ENCODE measurements at places on chromosomes 6 and 20.

DNA sequence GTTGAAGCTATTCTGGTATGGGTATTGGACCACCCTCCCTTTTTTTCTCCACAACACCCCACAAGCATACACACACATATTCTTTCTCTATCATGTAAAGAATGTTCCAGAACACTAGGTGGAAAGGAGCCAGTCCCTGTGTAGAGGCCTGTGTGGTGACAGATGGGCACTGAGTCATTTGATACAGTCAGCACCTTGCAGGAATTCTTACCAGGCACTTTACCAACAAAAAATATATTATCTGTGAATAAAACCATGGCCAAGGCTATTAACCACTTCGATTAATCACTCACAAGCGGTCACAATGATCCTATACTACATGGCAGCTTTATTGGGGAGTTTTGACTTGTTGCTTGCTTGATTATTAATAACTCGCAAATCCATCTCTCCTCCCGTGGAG, 149.5 kb downstream of the BFSP1 start:
- DNase-seq, result no peak

- no peak for DNase-seq
Observed at GRCh38 chr20:12289465-12289864, 371.8 kb downstream of the BTBD3 start.

DNA sequence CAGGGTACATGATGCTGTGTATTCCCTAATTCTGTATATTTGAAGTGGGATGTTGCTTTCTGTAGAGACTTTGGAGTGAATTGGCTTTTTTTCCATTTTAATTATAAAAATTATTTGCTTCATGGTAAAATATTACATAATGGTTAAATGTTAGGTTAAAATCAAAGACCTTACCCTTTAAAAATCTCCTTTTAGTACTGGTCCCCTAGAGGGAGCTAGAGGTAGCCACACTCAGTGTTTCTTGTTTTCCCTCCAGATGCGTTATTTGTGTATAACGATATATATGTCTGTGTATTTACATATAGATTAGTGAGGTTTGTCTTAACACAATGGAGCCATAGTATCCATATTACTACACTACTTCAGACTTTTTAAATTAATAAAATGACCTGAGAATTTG, 146.7 kb downstream of the PLCB4 start:
- no peak for DNase-seq

- DNase-seq, result no peak
Observed at GRCh38 chr20:9109566-9109965, 40.7 kb downstream of the PLCB4 start.

GRCh38 chr6:87705070-87705691, 3.1 kb upstream of the AKIRIN2 start:
- DNase-seq, result no peak

DNA sequence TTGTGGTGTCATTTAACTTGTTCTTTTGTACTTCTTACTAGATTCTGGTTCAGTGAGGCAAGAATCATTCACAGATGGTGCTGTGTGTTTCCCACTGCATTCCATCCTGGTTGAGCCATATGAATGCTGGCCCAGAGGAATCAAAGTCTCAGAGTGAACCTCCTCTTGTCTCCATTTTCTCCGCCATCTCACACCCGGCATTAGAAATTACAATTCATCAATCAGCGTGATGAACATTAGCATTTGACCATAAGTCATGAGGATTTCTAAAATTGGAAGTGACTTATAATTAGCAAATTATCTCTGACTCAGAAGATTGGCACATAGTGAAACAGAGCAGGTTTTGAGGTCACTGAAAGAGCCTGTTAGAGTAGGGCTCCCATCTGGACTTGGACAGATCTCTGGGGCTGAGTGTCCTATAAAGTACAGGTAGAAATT, 25.2 kb downstream of the TNFAIP3 start:
- DNase-seq, result no peak

DNA sequence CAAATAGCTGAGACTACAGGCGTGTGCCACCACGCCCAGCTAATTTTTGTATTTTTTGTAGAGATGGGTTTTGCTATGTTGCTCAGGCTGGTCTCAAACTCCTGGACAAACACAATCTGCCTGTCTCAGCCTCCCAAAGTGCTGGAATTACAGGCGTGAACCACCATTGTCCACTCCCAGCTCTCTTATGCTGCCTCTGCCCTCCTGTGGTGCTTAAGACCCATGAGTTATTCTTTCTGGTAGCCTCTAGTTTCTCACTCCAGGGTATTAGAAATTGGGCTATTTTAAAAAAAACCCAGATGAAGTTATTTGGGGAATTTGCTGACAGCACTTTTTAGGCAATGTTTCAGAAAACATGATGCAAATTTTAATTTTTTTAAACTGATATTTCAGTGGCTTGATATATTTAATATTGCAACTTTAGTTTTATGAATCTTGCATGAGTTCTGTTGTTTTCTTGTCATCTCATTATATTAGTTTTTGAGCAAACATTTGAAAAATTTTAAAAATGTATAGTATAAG, 114.0 kb upstream of the FOXO3 start:
- DNase-seq, result no peak

DNA sequence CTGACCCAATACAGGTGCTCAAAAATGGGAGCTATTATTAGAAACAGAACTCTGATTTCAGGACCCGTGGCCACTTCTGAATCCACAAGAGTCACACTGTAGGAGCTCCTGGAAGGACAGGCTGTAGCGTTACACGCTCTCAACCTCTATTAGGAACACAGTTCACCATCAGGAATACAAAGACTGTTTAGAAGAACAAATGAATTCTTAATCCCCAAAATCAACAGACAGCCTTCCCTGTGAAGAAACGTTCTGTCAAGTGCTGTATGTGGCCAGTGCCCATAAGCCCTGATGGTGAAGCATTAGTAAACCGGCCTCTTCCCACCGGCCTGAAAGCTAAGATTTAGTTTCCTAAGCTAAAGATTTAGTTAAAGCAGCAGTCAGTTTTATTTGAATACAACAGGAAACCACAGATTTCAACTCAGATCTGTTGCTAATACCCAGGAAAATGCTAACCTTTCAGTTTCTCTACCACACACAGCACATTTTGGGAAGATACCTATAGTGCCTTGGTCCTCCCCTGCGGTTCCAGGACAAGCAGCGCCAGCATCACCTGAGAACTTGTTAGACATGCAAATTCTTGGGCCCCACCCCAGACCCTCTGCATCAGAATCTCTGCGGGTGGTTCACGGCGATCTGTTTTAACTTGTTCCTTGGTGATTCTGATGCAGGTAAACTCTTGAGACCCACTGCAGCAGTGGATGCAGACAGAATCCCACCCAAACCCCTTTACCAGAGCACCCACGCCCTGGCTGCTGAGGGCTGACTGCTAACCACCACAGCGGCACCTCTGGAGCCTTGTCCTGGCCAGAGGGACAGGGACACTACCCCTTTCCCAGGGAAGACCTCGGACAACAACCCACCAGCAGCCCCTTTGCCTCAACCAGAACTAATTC, 33.4 kb downstream of the MTRES1 start:
- DNase-seq, result no peak

DNA sequence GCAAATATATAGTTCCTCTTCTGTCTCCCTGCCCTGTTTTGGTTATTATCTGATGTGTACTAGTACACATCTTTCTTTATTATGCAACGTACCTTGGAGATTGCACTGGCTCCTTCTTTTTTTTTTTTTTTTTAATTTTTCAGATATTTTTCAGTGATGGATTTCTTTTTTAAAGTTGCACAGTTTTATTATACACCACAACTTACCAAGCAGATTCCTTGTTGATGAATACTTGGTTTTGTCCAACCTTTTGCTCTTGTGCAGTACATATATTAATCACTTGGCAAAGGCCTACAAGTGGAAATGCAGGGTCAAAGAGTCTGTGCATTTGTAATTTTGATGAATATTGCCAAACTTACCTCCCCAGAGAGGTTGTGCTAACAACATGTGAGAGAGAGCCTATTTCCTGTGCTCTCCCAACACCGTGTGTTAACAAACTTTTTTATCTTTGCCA, 50.1 kb upstream of the RNF24 start:
- DNase-seq, result no peak

DNA sequence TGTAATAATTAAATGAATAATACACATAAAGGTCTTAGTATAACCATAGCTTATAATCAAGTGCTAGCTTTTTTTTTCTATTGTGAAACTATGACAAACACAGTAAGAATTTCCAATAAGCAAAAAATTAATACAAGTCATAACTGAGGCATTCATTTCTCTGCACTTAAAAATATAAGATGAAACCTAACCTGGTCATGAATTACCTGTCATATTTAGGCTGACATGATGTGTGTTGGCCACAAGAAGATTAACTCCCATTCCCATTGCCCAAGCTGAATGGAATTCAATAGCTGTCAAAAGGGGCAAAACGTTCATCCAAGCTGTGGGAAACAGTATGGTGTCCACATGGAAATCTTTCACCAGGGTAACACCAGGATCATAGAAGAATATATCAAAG, 5.4 kb downstream of the VNN2 start:
- DNase-seq, result no peak

DNA sequence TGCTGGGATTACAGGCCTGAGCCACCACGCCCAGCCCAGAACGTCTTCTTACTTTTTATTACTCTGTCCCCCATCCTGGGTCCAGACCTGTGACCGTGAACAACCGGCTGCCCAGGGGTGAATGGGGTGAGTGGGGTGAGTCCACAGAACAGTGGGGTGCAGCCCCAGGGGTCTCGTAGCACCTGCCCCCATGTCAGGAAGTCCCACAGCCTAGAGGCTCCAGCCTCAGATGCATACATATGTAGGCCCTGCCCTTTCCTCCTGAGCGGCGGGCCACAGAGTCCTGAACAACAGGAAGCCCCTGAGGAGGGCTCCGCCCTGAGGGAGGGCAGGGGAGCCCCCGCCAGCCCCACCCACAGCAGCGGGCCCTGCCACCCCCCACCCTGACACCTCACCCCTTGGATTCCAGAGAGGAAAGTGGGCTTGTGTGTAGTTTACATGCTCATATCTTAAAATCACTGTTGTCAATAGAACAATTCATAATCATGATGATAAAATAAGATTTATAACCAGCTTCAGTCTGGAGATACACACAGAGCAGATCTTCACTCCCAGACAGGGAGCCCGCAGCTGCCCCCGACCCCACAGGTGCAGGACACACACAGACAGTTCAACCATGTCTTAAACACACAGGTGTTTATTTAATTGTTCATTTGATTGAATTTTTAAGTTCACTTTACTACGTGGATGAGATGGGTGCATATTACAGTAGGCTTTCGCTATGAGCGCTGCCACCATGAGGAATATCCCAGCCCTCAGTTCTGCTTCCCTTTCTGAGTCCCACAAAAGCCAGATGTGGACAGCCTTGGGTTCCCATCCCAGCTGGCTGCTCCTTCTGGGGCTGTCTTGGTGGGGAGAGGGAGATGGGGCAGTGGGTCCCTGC, 12.4 kb upstream of the GMEB2 start:
- DNase-seq, result no peak

DNA sequence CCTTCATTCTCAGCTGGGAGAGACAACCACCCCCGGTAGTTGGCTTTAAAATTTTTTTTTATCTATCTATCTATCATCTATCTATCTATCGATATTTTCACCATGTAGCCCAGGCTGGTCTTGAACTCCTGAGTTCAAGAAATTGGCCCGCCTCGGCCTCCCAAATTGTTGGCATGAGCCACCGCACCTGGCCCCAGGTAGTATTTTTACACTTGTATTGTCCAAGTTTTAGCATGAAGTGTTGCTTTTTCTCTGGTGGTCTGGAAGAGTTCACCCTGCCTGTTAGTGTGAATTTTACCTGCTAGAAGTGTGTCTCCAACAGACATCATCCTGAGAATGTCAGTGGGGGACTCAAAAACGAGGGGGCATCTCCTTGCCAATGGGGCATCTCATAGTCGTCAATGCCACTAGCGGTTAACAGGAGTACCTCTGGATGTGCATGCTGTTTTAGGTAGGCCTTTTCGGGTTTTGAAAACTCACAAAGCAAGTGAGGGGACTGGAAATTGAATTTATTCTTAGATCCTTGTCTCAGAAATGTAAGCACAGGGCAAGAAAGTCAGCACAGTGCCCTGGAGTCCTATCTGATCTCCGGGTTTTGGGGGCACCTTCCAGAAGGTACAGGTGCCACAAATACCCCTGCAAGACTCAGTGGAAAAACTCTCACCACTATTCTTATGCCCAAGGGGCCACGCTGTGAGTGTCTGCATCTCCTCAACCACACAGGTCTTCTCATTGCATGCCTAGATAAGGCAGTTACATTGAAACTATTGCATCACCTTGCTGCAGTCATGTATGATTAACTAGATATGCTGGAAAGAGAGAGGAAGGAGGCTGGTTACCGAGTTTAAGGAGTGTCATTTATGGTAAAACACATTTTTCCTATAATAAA, 37.1 kb downstream of the TNFAIP3 start:
- DNase-seq, result no peak

DNA sequence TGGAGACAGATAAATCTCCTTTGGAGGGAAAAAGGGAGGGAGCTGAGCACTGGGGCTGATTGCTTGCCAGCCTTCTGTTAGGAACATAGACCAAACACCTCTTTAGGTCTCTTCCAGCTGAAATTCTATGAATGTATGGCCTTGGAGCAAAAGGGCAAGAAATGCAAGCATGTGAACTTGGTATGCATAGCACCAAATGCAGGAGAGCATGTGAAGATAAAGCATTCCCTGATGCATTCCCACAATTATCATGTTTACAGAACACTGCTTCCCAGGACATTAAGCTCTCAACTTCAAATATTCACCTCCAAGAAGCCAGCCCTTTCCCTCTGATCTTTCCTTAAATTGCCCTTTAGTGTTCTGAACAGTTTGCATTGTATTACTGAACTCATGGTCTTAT, 15.6 kb downstream of the RIPOR2 start:
- no peak for DNase-seq

DNA sequence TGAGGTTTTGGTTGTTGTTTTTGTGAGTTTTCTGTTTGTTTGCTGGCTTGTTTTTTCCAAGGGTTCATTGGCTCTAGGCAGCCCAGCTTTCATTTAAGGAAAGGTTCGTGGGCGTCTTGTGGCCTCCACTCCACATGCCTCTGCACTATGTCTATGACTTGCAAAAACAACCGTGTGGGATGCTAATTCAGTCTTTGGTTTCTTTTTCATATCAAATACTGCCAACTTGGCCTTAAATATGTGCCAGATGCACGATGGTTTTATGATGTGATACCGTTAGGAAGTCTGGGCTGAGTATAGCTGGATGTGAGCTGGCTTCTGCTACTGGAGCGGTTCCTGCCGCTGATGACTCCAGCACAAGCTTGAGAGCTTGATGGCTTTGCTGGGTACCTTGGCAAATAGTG, 96.3 kb downstream of the BMP2 start:
- no peak for DNase-seq

- DNase-seq, result no peak
Observed at GRCh38 chr6:147829835-147830234, 321.3 kb downstream of the SAMD5 start.

- DNase-seq, result no peak
Observed at GRCh38 chr6:22087960-22088706, 208.7 kb downstream of the PRL start.

Data from midbrain (tissue), 1 donor.